B cell (primary cell): ENCODE measurements at places on chromosomes 13 and 19.
A peak's percentile ranks its signal among the peaks of the same experiment; 100 is the strongest.

GRCh38 chr19:4390017-4390566 lies 10.3 kb downstream of the SH3GL1 start:
- DNase-seq = no peak

DNA sequence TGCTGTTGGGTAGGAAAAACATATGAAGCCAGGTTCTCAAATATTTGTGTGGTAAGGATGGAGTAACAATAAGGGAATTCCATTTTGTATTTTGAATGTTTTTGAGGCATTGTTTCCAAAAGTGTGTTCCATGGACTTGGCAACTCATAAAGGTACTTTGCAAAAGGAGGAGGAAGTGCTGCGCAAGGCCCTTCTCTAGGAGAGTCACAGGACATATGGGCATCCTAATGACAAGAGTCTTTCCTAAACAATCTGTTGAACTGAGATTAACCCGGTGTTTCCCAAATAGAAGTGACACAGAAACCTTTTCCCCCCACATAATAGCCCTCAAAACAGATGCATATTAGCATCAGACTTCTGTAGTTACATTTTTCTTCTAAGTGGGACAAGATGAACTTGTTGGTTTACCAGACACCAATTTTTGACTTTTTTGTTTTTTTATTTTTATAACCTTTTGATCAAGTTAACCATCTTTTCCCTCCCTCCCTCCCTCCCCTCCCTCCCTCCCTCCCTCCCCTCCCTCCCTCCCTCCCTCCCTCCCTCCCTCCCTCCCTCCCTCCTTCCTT lies 209.3 kb downstream of the PCCA start:
- no peak for DNase-seq

DNA sequence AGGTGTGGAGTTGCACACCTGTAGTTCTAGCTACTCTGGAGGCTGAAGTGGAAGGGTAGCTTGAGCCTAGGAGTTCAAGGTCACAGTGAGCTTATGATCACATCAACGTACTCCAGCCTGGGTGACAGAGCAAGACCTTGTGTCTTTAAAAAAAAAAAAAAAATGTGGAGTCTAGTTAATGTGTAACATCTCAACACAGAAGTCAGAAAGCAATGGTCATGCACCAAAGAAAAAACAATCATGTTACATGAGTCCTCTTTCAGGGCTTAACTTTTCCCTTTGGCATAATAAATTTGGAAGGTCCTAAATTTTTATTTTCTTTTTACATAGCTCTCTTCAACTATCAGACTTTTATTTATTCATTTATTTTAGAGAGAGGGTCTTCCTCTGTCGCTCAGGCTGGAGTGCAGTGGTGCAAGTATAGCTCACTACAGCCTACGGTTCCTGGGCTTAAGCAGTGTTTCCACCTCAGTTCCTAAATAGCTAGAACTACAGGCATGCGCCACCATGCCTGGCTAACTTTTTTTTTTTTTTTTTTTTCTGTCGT lies 22.3 kb downstream of the SETDB2 start:
- DNase-seq = no peak

DNA sequence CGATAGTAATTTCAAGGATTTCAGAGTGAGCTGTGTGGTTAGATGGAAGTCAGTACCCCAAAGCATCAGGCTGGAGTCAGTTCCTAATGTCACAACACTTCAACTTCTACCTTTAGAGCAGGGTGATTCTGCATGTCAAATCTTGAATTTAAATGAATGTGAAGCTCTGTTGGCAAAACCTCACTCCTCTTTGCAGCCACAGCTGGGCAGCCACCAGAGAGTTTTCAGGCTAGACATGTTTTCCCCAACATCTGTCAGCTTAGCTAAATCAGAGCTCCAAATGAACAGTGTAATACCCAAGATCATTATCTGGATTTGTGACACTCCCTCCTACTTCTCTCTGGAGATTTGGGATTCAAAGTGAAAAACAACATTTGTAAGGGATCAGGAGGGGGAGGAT lies 33.7 kb upstream of the OLFM4 start:
- DNase-seq = no peak

DNA sequence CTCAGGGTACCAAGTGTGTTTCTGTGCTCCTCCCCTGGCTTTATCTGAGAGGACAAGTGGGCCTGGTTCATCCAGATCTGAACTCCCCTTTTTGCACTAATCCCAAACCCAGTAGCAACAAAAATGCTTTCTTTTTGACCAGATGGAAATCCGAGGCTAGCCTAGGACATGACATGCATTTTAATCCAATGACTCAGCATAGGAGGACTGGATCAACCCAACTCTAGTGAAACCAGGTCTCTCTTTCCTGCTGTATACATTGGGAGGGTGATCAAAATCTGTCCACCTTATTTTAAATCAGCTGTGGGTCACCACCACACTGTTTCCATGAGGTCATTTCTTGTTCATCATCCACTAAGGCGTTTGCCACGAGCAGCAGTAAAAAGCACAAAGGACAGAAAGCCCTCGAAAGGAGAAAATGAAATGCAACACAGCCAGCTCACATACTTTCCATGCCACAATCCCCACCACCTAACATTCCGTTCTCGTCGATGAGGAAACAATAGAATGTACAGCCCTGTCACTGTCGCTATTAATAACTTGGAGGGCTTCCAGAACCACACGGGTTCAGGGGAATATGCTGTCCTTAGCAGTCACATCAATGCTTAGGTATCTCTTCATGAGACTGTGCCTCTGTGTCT lies 543.0 kb downstream of the IRS2 start:
- no peak for DNase-seq

GRCh38 chr13:24275041-24275440 lies 34.3 kb upstream of the C1QTNF9 start:
- no peak for DNase-seq

DNA sequence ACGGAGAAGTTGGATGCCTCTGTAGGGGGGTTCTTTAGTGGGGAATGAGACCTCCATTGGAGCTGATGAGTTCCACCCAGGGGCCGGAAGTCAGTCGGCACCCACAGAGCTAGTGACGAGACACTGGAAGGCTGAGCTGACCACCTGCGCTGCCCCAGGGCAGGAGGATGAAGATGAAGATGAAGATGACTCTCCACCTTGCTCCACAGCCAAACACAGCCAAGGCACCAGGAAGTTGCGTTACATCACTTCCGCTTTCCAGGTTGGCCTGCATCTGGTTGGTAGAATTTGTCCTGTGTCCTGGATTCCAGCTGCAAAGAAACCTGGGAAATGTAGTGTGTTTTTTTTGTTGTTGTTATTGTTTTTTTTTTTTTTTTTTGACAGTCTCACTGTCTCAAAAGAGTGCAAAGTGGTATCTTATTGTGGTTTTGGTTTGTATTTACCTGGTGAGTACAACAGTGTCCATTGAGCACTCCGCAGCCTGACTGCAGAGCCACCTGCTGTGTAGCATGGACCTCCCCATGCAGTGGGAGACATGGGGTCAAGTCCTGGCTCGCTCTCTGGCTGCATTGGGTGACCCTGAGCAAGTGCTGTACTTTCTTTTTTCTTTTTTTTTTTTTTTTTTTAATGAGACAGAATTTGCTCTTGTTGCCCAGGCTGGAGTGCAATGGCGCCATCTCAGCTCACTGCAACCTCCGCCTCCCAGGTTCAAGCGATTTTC lies 1.9 kb downstream of the TBC1D17 start:
- no peak for DNase-seq

DNA sequence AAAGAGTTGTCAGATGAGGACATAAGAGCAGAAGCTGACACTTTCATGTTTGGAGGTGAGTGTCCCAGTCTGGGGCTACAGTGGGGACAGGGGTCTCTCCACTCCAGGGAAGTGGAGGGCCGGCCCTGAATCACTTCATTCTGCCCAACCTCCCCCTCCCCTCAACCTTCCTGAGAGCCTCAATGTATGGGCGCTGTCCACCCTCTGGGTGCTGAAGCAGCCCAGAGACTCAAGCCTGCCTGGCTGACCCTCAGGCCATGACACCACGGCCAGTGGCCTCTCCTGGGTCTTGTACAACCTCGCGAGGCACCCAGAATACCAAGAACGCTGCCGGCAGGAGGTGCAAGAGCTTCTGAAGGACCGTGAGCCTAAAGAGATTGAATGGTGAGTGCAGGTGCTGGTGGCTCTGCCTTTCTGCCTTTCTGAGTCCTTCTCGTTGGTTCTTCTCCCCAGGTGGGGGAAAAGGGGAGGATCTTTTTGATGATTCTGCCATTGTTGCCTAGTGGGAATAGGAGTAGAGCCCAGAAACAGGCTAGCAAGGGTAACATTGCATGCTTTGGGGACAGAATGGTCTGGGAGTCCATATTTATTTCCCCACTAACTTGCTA lies 8.8 kb downstream of the CYP4F8 start:
- no peak for DNase-seq

- no peak for DNase-seq
Measured at GRCh38 chr19:44808463-44809371, at the start of gene BCAM. Gene BCAM, plus strand, starts transcription at chr19:44809103. Its CDS starts 22 bp downstream, at chr19:44809125.

DNA sequence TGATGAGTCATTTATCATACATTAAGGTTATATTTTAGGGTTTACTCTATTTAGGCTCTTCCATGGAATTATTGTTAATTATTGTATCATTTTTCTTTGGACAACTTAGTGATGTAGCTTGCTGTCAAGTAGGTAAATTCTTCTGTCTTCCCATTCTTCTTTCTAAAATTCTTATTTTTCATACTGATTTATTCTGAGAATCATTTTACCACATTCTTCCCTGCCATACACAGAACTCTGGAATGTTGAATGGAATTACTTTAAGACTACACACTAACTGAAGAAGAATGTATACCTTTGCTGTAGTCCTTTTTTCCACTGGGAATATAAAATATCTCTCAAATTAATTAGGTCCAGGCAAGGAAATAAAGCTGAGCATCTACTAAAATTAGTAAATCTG lies 24.5 kb upstream of the SLC7A1 start:
- DNase-seq = no peak

DNA sequence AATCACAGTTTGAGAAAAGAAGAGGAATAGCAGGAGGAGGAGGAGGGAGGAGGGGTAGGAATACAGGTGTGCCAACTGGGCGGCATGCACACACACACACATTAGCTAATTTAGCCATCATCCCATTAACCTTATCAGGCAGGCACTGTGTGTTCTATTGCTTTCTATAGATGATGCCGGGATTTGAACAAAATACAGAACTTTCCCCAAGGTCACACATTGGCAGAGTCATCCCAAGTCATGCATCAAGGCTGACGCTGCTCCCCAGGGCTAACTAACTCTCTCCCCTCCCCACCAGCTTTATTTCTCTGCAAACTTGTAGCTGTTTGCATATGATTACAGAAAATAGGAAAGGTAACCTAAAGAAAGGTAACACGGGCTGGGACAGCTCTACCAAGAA lies 83.0 kb downstream of the NUFIP1 start:
- DNase-seq = no peak

DNA sequence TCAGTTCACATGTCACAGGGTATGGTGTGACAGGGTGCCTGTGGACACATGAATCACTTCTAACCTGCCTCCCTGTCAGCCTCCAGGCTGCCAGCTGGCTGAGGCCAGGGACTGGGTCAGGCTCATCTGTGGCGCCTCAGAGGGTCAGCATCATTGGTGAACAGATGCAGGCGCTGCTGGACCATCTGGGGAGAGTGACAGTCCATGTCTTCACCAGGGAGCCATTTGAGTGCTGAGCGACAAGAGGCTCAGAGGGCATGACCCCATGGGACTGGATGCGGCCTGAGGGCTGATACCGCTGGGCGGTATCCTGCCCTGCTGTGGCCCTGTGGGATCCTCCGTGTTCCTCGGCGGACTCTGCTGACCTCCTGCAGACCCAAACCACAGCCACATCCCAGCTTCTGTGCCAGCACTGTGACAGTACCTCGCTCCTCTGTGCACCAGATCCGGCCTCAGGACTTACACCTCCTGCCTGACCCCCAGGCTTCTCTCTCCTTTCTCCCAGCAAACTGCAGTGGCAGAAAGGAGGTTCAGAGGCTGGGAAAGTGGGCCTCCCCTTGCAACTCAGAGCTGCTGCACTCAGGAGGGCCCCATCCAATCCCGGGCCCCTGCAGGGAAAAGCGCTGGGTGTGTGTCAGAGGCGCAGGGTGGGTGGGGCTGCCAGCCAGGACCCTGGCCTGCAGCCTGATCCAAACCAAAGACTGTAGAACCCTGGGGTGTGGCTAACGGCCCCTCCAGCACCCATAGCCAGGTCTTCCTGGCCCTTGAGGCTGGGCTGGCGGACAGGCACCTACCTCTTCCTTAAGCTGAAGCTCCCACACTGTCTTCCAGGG lies 10.2 kb downstream of the ACTMAP start:
- no peak for DNase-seq

DNA sequence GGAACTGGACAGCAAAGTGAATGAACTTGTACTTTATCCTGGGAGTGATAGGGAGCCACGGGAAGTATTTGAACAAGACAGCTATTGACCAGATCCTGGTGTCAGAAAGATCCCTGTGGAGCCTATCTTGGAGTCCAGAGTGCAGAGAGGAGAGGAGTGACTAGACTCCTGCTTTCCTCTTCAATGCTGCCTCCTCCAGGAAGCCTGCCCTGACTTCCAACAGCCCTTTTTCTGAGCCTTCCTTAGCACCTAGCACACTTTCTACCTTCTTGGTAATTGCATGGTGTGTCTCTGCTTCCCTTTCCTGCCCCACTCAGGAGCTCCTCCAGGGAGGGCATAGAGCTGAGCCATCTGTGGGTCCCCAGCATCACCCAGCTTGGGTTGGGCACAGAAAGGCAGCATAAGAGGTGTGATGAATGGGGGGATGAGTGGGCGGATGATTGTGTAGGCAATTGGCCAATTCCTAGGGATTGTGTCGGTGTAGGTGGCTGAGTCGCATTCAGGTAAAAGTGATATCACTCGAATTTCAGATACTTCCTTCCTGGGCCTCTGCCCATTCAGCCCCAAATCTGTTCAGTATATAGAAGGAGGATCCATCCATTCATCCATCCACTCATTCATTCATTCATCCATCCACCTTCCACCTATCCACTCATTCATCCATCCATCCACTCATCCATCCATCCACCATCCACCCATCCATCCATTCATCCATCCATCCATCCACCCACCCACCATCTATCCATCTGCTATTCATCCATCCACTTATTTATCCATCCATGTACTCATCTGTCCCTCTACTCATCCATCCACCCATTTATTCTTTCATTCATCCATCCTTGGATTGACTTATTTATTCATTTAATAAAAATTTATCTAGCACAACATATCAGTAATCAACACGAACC lies 26.9 kb downstream of the CYP4F22 start:
- DNase-seq = no peak

DNA sequence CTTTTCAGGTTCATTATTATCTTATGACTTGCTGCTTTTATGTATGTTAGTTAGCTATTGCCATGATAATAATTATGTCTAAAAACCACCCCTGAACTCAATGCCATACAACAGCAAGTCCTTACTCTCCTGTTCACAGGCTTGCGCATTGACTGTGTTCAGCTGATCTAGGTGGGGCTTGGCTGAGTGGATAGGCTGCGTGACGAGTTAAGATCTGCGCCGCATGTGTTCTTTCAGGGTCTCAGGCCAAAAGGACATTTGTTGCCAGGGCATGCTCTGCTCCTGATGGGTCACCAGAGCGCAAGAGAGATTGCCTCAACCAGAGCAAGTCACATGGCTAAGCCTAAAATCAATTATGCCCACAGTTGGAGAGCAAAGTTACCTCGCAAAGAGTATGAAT lies 859 bp downstream of the ZNF568 start:
- peak; percentile 12 for DNase-seq

- no peak for DNase-seq
Measured at GRCh38 chr19:44865196-44865767, 19.2 kb downstream of the NECTIN2 start.
